ENCODE measurements at places on chromosomes 5 and 9.
A peak's percentile ranks its signal among the peaks of the same experiment; 100 is the strongest.

- DNase-seq = no peak
Observed at GRCh38 chr9:38440516-38440915, 16.3 kb upstream of the IGFBPL1 start.

DNA sequence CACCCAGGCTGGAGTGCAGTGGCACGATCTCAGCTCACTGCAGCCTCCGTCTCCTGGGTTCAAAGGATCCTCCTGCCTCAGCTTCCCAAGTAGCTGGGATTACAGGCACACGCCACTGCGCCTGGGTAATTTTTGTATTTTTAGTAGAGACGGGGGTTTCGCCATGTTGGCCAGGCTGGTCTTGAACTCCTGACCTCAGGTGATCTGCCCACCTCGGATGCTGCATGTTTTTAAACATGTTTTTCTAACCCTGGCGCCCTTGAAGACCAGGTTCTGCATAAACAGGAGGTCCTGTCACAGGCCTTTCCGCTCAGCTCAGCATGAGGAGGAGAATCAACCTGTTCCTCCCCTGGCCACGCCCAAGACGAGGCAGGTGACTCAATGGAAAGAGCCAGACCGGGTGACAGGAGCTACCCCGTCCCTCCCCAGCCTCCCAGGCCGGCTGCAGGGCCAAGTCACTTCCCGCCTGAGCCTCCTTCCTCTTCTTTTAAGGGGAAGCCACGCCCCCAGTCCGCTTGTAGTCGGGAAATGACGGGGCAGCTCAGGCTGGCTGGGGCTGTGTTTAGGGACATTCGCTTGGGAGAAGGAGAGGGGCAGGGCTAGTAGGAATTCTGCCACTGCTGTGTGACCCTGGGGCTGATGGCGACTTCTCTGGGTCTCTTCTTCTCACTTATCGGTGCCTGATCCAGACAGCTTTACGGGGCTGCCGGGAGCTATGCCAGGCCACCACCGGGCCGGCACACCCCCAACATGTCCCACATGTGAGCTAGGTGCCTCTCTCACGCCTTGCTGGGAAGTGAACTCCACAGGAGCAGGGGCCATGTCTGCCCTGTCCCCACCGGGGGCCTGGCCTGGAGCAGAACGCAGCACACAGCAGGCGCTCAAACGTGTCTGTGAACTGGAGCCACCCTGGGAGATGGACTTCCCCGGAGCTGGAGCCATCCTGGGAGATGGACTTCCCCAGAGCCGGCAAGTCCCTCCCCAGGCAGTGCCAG lies 6.1 kb downstream of the NOTCH1 start:
- peak; percentile 53 for DNase-seq

DNA sequence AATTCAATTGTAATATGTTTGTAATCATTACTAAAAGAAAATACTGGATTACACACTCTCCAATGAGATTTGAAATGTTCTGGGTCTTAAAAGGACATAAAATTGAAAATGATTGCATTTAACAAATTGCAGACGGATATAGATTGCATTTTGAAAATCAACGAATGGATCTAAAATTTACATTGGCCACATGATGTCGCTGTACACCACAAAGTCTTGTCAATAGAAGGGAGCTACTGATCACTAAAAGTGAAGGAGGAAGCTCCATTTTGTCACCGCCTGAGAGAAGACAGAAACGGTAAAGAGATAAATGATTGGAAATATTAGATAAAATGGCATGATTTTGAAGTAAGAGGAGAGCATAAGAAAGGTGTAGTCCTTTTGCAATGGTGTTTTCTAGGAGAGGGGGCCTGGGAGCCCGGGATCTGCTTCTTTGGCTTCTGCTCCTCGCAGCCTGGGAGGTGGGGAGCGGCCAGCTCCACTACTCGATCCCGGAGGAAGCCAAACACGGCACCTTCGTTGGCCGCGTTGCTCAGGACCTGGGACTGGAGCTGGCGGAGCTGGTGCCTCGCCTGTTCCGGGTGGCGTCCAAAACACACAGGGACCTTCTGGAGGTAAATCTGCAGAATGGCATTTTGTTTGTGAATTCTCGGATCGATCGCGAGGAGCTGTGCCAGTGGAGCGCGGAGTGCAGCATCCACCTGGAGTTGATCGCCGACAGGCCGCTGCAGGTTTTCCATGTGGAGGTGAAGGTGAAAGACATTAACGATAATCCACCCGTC lies at the start of gene PCDHA1:
TSS of gene PCDHA1 (plus strand) at position 236 of the 782 bp plus-strand sequence.
- DNase-seq = no peak

GRCh38 chr5:164608507-164608906 lies 1103.1 kb downstream of the MAT2B start:
- no peak for DNase-seq

All from hypothalamus (tissue), 51 donors.